NCI-H524 (cell line): ENCODE measurements at places on chromosomes 12 and 14.

GRCh38 chr14:23078692-23079116 lies 16.2 kb downstream of the ACIN1 start:
- no peak for DNase-seq

- no peak for DNase-seq
Observed at GRCh38 chr12:38892976-38893375, 12.4 kb downstream of the CPNE8 start.

DNA sequence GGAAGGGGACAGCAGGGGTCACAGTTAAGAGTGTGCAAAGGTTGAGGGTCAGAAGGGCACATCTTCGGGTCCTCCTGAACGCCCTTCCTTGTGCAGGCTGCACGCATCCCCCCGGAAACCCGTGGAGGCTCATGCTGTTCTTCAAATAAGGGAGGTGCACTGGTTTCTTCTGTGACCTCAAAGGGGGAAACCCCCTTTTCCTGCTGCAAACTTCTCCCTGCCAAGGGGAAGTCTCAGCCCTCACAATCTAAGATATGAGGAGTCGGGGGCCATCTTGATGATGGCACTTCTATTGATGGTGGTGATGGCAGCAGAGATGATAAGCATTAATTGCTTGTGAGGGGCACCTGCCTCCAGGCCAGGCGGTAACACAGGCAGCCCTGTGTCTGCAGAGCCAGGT lies 40.0 kb downstream of the ISCA2 start:
- DNase-seq: no peak

DNA sequence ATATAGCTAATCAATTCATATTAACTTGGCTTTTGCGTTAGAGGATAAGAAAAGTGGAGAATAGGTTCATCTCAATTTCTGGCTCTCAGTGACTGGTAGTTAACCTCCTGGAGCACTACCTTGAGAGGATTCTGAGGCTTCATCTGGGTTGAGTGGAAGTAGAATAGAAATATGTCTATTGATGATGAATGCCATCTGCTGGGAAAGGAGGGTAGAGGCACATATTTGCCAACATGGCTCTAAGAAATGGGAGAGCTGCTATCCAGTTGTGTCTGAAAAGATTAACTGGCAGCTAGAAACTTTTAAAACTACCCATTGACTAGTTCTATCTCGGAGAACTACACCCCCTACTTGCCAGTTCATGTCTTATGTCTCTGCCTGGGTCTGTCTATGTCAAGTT lies 530.1 kb downstream of the NRXN3 start:
- DNase-seq: peak; percentile 50

DNA sequence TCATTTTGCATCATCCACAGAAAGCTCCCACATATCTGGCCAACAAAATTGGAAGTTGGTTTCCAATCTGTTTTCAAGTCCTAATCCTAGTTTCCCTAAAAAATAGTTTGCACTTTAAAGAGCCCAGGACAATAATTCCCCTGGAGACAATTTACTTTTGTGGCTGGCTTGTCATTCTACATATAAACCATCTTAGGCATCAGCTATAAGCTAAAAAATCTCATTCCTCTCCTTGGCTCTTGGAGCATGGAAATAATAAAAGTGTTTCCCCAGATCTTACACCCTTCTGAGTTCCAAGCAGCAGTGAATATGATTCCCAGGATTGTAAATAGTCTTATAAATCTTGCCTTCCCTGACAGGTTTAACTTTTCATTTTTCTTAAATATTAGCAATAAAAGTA lies 89.1 kb upstream of the NUDT4 start:
- DNase-seq: no peak

DNA sequence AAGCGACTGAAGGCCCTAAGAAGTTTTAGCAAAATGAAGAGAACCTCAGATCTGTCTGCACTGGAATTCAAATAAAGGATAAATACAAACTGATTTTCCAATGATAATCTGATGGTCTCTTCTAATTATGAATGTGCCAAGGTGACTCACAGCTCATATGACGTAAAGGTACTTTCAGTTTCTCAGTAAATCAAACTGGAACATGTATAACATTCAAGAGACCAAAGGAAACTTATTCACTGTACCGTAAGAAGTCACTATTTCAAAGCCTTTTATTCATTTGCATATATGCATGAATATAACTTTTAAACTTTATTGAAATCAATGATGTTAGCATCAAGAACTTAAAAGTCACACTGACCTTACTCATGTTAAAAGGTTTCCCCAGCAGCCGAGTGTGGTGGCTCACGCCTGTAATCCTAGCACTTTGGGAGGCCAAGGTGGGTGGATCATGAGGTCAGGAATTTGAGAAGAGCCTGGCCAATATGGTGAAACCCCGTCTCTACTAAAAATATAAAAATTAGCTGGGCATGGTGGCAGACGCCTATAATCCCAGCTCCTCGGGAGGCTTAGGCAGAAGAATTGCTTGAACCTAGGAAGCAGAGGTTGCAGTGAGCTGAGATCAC lies 52.2 kb downstream of the ATXN2 start:
- DNase-seq: no peak

DNA sequence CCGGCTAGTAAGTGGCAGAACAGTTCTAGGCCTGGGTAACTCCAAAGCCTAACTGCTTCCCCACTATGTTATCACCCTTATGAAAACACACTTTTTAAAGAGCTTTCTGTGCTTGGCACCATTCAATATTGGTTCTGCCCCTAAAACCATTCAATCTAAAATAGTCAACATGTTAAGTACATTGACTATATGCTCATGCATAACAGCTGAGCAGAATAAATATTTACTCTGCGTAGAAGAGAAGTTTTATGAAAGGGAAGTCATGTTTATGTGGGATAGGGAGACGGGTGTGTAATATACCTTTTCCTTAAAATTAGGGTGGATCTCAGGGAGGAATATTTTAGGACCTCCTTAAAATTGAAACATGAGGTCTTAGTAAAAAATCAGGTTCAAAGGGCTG lies 80.5 kb downstream of the SAMD4A start:
- no peak for DNase-seq

GRCh38 chr12:67804168-67804567 lies 155.6 kb downstream of the DYRK2 start:
- no peak for DNase-seq

DNA sequence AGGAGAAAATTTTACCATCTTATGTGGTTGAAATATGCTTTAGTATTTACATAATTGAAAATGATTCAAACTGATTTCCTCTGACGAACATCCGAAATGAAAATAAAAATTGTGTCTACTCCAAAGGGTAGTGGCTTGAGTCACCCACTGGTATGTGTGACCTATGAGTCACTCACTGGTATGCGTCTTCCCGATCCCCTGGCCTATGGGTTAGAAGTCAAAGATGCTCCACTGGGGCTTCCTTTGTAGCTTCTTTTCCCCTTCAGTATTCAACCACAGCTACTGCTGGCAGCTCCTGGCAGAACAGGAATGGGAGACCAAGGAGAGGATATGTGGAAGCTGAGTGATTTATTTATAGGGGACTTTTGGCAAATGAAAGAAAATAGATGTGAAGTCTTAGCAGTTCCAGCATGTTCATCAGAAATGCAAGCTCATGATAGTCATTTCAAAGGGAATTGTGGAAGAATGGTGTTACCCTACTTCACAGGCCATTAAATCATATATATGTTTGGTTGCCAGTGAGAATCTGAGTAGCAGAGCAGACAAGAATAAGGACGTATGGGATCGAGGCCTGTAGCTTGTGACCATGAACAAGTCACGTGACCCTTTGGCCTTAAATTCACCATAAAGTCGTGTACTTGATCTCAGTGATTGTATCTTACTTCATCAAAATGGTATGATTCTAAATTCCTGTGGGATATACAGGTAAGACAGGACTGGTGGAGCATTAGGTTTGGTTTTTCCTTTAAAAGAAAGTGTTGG lies 108.3 kb downstream of the CRADD start:
- no peak for DNase-seq

GRCh38 chr12:64229240-64229639 lies 7.1 kb upstream of the KICS2 start:
- no peak for DNase-seq

- no peak for DNase-seq
Observed at GRCh38 chr12:116591855-116592637, 32.9 kb downstream of the MAP1LC3B2 start.

DNA sequence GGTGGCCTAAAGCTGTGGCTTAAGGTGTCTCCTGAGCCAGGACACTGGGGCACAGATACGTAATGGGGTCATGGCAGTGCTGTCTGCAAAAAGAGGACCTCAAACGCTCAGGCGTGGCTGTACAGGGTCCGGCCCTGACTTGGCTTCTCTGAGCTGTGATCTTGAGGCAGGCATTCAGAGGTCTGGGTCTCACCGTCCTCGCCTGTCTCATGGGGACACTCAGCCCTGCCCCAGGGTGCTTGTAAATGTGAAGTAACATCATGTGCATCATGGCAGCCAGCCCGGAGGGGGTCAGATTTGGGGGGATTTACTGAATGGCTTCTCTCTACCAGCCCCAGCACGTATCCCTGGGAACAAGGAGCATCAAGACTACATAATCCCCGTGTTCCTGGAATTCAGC lies 28.8 kb downstream of the DIO3 start:
- no peak for DNase-seq

DNA sequence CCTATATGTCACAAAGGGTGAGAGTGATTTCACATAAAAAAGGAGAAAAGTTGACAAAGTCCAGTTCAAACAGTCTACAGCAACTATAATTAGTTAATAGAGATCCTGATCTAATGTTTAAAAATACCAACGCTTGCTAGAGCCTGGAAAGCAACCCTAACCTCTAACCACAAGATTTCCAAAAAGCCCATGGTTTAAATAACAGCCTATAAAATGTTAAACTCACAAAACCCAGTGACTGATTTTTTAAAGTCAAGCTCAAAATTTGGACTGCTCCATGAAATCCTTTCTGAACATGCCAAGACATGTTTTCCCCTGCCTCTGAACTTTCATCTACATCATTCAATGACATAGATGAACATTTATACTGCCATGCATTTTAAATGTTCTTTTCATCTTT lies 81.6 kb downstream of the PLEKHG7 start:
- DNase-seq: no peak

- DNase-seq: no peak
Observed at GRCh38 chr14:58191763-58192601, 8.0 kb upstream of the ACTR10 start.

- DNase-seq: no peak
Observed at GRCh38 chr12:108447168-108447832, 67.8 kb upstream of the FICD start.

DNA sequence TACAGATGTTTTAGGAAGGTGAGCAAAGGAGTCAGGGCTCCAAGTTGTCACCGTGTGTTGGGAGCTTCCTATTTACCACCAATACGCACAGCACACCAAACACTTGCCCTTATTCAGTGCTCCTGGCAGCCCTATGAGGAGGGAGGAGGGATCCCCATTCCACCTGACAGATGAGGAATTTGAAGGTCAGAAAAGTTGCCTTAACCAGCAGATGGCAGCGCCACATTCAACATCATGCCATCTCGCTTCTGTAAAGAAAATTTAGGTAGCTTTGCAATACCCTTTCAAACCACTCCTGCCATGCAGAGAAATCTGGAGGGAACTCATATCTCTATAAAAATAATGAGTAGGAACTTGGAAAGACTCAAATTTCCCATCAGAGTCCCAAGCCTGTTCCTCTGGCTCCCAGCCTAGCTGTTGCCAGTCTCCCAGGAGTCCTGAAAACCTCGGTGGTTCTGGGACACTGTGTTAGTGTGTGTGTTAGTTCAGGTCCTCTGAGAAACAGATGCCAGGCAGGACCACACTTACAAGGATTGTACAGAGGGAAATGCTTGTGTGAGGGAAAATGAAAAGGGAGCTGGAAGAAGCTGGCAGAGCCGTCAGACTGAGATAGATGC lies 410.5 kb downstream of the MED13L start:
- DNase-seq: no peak

- DNase-seq: no peak
Observed at GRCh38 chr14:49381778-49382177, 204.4 kb downstream of the RPS29 start.

- no peak for DNase-seq
Observed at GRCh38 chr12:9273276-9273675, 65.1 kb upstream of the PZP start.

DNA sequence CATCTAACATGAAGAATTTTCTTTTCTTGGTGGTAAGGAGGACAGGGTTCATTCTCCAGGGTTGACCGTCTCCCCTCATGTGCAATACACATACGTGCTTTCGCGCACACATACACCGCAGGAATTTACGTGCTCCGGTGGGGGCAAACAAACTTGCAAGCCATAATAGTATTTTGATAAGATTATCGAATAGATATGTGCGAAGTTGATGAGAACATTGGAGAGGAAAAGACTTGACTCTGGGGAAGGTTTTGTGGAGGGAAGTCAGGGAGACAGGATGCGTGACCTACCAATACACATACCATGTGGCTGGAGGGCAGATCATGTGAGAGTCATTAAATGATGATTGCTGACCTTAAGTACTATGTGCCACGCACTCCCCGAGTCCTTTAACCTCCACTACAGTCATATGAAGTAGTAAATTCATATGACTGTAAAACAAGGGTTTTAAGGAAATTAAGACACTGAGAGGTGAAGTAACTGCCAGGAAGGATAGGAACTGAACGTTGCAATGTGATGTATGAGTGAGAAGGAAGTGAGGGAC lies 921 bp downstream of the RAD51B start:
- DNase-seq: no peak

DNA sequence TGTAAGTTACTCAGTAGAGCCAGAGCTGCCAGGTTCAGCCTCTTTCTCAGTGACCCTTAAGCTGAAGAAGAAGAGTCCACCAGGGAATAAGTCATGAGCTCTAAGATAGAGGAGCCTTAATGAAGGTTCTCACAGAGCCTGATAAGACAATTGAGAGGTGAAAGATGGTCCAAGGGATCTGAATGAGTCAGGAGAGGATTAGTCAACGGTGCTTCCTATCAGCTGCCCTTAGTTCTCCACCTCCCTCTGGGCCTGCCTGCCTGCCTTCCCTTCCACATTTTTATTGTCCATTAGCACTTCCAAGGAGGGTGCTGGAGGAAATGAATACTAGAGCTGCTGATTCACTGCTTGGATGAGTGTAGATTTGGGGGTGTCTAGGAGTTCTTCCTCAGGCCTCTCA lies 161.7 kb upstream of the RMST start:
- peak; percentile 31 for DNase-seq

DNA sequence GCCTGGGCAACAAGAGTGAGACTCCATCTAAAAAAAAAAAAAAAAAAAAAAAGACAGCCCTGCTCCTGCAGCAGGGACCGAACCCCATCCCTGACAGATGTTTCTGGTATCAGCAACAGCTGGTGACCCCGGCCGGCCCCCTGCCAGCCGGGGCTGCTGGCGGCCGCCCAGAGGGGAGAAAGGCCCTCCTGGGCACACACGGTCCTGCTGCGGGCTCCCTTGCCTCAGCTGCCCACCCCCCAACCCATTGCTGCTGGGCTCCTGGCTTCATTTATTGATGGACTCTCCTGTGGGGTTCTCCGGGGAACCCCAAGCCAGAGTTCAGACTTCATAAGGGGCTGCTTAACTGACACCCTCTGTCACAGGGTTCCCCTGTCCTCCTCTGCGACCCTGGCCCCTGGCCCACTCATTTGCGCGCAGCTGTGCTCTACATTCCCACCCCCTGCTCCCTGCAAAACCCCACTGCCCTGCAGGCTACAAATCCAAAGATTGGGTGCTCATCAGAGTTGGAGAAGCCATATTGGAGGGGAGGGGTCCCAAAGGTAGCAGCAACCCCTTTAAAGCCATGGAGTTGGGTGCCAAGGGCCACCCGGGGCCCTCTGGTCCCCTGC lies 103.6 kb upstream of the RTL1 start:
- DNase-seq: no peak
